ENCODE measurements at places on chromosomes 11 and 22. TPM values are rescaled to one million over a fixed set of nuclear protein-coding genes. Genes with fewer than 3 reads are reported as not detected.

Gene OR10S1
- total RNA-seq: not detected

Gene FAM181B
- total RNA-seq: 0.06 TPM

Gene SCT
- total RNA-seq: not detected

Gene BACE1
- total RNA-seq: 10.8 TPM

Gene TPCN2
- total RNA-seq: 9.5 TPM

Gene ACCS
- 16.1 TPM for total RNA-seq

Gene OR5B21
- not detected for total RNA-seq

Gene SERPING1
- total RNA-seq: 0.21 TPM

Gene GAL3ST3
- not detected for total RNA-seq

Gene IRAG1
- not detected for total RNA-seq

Gene SLC25A1
- 60.8 TPM for total RNA-seq

Gene BSCL2
- 86.5 TPM for total RNA-seq

Gene ARVCF
- total RNA-seq: 0.91 TPM

Gene CNIH2
- 0.88 TPM for total RNA-seq

Gene WNT7B
- 82.1 TPM for total RNA-seq

Gene OR52I1
- total RNA-seq: not detected

Gene CEP126
- 3.4 TPM for total RNA-seq

Gene TRIM51
- total RNA-seq: not detected

Gene POU2AF2
- total RNA-seq: not detected

Gene PHLDA2
- total RNA-seq: 118 TPM

Gene NAALADL1
- total RNA-seq: not detected

Gene TRABD
- total RNA-seq: 34.7 TPM

Gene RASD2
- 1.1 TPM for total RNA-seq

Gene TNNI2
- total RNA-seq: not detected

Gene BID
- 77.0 TPM for total RNA-seq

Gene CRACR2B
- 4.7 TPM for total RNA-seq

Gene ROM1
- 4.8 TPM for total RNA-seq

Gene ALKBH3
- total RNA-seq: 30.4 TPM

Gene GRM5
- not detected for total RNA-seq

Gene CNGA4
- not detected for total RNA-seq

Gene APLNR
- not detected for total RNA-seq

Gene C11orf68
- total RNA-seq: 50.1 TPM

Gene CALCB
- 0.13 TPM for total RNA-seq

All from A549 treated with ZK216348 at 1 μM for 4 hours (cell line).